Left renal cortex interstitium (tissue), 4 donors: ENCODE measurements at places on chromosomes 5 and 9.

- DNase-seq = no peak
Observed at GRCh38 chr9:87195306-87195705, 248.0 kb upstream of the GAS1 start.

- no peak for DNase-seq
Observed at GRCh38 chr5:153618867-153619266, 128.4 kb downstream of the GRIA1 start.

- no peak for DNase-seq
Observed at GRCh38 chr5:105726093-105726492, 1944.6 kb downstream of the EFNA5 start.

DNA sequence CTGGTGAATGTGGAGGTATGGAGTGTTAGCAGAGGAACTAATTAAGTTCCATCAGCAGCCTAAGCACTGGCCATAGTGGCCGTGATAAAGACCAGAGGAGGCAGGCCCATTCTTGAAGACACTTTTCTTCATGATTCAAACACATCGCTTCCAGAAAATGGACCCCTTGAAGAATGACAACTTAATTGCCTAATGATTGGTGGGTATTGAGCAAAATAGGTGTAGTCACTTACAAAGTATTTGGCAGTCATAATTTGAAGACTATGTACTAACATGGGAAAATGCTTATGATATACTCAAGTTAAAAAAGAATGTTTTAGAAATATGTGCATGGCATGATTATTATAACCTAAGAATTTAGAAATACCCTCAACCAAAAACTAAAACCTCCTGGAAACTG lies 44.8 kb downstream of the MEGF10 start:
- no peak for DNase-seq

GRCh38 chr5:73954381-73954780 lies 328.4 kb downstream of the ARHGEF28 start:
- DNase-seq = no peak

GRCh38 chr5:38607396-38607795 lies 51.0 kb upstream of the LIFR start:
- DNase-seq = no peak

- DNase-seq = no peak
Observed at GRCh38 chr5:1040571-1040970, 32.0 kb downstream of the NKD2 start.

- no peak for DNase-seq
Observed at GRCh38 chr9:129828969-129829368, 5.0 kb upstream of the TOR1A start.

GRCh38 chr9:137278061-137278701 lies 655 bp downstream of the TOR4A start:
- DNase-seq = no peak

DNA sequence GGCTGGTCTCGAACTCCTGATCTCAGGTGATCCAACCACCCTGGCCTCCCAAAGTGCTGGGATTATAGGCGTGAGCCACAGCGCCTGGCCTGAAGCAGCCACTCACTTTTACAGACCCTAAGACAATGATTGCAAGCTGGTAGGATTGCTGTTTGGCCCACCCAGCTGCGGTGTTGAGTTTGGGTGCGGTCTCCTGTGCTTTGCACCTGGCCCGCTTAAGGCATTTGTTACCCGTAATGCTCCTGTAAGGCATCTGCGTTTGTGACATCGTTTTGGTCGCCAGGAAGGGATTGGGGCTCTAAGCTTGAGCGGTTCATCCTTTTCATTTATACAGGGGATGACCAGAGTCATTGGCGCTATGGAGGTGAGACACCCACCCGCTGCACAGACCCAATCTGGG lies 1.5 kb downstream of the CA9 start:
- no peak for DNase-seq

GRCh38 chr9:128124873-128125579 lies 2.5 kb downstream of the PTGES2 start:
- no peak for DNase-seq

DNA sequence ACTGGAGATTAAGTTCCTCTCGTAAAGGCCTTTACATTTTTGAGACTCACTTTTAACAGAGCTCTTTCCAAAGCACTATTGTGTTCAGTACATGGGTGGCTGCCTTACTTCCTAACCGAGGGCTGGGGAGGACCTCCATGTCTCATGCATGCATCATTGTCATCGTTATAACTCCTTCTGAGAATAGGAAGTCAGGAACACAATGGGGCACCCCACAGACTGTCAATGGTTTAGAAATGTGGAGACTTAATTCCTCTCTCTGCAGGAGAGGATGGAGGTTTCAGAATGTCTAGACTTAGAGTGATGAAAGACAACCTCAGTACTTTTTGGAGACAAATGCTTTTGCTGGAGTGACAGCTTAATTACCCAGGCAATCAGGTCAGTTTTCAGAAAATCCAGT lies 83.9 kb downstream of the PRLR start:
- DNase-seq = no peak

DNA sequence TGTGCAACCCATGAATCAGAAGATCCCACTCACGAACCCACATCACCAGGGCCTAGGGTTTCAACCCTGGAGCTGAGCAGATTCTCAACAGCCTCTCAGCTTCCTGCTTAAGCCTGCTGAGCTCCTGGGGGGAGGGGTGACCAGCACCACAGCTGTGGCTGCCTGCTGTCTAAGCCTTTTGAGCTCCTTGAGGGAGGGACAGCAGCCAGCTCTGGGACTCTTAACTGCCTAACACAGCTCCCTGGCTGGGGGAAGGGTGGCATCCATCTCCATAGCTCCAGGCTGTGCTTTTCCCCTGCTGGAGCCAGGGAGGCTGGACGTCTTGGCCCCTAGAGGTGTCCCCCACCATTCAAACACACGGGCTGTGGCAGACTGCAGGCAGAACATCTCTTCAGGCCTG lies 250.3 kb downstream of the DMAC1 start:
- DNase-seq = no peak

GRCh38 chr5:102295534-102296177 lies 428 bp downstream of the SLCO4C1 start:
- no peak for DNase-seq

GRCh38 chr5:164255598-164256213 lies 750.3 kb downstream of the MAT2B start:
- DNase-seq = no peak

- DNase-seq = no peak
Observed at GRCh38 chr9:91119142-91119541, 242.6 kb downstream of the AUH start.
